SJSA1 (cell line): ENCODE measurements at places on chromosomes 13 and 19. TPM values are rescaled to one million over a fixed set of nuclear protein-coding genes. Genes with fewer than 3 reads are reported as not detected.

Gene RAB20
- total RNA-seq, result 19.3 and 24.3 TPM in 2 replicates

Gene ZNF66
- total RNA-seq, result 0.84 TPM in 1 of 2 replicates, not detected in the other

Gene PPFIA3
- 3.4 and 3.6 TPM in 2 replicates for total RNA-seq

Gene SSC5D
- not detected in 2 replicates for total RNA-seq

- no peak for DNase-seq
These were observed 24.3 kb upstream of the TNFSF14 start for GRCh38 chr19:6694147-6694815.

DNA sequence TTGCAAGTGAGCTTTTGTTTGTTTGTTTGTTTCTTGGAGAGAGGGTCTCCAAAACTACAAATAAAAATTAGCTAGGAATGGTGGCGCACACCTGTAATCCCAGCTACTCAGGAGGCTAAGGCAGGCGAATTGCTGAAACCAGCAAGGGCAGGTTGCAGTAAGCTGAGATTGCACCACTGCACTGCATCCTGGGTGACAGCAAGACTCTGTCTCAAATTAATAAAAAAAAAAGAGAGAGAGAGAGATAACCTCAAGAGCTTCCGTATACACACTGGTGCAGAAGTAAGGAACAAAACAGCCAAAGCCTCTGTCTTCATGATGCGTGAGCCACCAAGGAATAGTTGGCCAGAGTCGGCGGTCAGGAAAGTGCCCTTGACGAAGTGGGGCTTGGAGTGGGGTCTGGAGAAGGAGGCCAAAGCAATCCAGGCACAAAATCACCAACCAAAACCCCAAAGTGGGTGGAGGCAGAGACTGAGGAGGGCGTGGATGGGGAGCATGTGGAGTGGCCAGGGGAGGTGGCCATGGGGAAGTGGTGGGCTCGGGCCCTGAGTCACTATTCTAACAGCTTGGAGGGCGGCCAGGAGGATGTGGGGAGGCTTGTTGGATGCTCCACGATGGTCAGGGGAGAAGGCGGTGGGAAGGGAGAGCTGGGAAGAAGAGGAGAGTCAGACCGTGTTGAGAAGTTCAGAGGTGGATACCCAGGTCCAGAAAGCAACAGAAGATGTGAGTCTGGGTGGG is 21.2 kb upstream of the TOMM40 start:
- peak; percentile 85 for DNase-seq

DNA sequence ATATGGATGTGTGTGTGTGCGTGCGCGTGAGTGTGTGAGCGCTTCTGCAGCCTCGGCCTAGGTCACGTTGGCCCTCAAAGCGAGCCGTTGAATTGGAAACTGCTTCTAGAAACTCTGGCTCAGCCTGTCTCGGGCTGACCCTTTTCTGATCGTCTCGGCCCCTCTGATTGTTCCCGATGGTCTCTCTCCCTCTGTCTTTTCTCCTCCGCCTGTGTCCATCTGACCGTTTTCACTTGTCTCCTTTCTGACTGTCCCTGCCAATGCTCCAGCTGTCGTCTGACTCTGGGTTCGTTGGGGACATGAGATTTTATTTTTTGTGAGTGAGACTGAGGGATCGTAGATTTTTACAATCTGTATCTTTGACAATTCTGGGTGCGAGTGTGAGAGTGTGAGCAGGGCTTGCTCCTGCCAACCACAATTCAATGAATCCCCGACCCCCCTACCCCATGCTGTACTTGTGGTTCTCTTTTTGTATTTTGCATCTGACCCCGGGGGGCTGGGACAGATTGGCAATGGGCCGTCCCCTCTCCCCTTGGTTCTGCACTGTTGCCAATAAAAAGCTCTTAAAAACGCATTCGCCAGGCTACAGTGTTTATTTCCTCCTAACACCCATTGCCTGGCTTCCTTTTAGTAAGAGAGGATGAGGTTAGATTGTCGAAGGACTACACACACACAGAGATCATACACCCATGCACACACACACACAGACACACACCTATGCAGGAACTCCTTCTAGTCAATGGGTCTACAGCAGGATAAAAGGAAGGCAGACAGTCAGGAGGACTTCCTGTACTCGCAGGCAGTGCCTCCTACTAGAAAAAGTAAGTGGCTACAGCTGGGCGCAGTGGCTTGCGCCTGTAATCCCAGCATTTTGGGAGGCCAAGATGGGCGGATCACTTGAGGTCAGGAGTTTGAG is 7.1 kb downstream of the FOSB start:
- no peak for DNase-seq

DNA sequence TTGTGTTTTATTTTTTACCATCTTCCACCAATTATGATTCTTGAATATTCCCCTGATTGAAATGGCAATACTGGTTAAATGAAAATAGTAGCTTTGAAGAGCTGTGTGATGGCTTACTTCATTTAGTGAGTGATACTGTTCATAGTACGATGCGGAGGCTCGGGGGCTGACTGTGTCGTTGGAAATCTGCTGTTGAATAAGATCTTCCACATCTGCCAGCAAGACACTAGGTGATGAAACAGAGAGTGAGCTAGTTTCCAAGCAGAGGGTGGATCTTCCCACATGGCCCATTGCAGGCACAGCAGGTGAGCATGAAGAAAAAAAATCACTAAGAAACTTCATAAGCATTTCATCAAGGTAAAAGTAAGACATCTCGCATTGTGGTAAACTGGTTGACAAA is 22.5 kb downstream of the CPB2 start:
- DNase-seq, result no peak

DNA sequence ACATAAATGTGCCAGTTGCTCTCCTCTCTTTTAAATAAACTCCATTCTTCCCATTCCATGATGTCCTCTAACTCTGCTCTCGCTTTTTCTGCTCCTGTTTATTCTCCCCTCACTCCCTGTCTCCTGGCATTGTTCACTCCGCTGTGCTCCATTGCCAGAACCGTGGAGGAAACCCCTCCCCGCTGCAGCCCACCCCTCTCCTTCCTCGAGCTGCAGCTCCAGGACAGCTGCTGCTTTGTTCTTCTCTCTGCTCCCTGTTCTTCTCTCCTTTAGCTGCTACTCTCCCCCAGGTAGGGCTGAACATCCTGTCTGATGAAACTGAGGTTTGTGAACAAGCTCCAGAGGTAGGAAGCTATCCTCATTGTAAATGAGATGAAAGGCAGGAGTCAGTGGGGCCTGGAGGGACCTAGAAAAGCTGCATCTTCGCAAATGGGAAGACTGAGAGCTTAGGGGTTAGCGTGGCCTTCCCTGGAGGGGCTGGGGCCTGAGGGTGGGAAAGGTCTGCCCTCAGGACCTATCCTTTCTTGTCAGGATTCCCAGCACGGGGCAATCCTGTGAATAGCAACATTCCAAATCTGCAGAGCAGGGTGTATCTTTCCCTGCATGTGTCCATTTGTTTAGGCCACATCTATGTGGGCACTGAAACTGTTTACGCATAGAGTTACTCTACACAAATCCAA is 243.7 kb downstream of the DNAJC15 start:
- DNase-seq, result no peak

GRCh38 chr13:32707471-32707870 is 121.2 kb downstream of the PDS5B start:
- DNase-seq, result no peak

DNA sequence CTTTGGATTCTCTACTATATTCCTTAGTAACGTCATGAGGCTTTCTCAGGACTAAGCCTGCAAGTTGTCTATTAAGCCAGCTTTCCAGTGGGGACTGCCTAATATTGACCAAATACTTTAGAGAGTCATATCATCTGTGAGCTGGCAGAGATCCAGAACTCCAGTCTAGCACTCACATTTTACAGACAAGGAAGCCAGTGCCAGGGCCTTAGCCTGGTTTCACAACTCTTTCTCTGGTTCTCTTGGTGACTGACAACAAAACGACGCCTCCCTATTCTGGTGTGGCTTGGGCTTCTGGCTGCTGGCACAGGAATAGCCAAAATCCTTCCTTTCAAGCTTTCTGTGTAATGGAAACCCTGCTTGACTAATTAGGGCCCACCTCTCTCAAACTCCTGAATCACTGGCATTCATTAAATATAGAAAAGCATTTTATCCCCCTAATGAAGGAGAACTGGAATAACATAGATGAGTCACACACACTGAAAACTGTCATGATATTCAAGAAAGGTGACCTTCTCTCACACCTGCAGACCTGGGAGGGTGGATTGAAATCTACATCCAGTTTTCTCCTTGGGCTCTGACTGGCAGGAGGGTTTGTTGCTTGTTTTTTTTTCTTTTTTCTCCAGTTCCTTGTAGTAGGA is 75.2 kb upstream of the UBL3 start:
- DNase-seq, result no peak

DNA sequence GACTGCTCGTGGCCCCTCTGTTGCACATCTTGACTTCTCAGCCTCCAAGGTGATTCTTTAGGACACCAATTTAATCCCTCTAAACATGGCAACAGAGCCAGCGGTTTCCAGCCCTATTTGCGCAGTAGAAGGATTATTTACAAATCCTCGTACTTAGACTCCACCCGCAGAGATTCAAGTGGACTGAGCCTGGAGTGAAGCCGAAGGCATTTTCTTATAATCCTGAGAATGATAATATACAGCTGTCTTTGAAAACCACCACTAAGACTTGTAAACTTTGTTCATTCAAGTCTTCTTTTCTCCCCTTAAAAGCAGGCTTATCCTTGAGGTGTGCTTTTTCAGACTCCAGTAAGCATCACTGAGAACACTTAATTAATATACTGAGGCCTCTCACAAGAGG is 4.8 kb upstream of the DPRX start:
- no peak for DNase-seq

DNA sequence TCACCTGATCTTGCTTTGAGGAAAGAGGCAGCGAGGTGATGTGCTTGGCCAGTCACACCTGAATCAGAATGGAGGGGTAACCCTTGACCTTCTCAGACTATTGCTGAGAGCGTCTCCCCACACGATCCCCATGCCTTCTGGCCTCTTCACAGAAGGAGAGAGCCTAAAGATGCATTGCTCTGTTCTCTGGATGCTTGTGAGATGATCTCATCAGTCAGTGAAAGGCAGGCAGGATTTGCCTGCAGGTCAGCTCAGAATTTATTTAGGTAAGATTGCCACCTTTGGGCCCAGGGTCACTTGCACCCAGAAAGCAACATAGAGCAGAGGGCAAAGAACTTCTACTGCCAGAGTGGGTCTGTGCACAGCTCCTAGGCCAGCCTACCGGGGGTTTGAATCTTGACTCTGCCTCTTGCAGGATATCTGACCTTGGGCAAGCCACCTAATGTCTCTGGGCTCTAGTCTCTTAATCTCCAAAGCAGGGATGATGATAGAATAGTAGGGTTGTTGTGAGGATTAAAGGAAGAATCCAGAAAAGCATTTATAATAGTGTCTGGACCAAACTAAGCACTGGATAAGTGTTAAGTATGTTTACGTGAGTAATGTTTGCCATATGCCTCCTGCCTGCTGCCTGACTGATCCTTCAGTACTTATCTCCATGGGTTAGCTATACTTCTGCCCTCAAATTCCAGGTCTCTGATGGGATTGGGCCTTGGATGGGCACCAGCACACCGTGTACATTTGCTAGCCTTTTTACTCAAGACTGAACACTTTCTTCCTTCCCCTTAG is 8.4 kb upstream of the FLT1 start:
- DNase-seq, result no peak

DNA sequence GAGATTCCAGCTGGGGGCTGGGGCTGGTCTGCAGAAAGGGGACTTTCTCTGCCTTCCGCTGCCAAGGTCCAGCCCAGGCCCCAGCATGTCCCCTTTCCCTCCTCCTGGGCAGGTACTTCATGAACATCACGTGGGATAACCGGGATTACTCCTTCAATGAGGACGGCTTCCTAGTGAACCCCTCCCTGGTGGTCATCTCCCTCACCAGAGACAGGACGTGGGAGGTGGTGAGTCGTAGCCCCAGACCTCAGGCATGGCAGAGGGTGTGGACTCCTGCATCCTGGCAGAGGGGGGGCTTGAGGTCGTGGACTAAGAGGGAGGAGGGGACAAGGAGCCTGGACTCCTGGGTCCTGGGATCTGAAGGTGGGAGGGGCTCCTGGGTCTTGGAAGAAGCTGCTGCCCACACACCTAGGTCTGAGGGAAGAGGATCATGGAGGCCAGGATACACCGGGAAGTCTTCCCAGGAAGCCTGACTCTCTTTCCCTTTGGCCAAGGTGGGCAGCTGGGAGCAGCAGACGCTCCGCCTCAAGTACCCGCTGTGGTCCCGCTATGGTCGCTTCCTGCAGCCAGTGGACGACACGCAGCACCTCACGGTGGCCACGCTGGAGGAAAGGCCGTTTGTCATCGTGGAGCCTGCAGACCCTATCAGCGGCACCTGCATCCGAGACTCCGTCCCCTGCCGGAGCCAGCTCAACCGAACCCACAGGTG is 20.6 kb downstream of the GRIN2D start:
- no peak for DNase-seq

- no peak for DNase-seq
These were observed 912 bp downstream of the SSC5D start for GRCh38 chr19:55488986-55489710.

DNA sequence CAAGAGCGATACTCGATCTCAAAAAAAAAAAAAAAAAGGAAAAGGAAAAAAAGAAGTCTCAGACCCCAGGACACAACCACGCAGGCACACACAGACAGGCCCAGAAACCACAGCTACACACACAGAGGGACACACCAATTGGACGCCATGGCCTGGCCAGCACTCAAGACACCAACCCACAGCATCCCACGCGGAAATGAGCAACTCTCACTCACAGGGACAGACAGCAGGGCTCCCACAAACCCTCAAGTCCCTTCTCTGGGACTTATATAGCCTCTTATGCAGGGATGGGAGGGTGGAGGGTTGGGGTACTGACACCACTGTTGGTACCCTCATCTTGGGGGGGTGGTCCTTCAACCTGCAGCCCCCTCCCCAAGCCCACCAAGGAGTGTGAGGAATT is 5.9 kb downstream of the NOTCH3 start:
- DNase-seq, result no peak

DNA sequence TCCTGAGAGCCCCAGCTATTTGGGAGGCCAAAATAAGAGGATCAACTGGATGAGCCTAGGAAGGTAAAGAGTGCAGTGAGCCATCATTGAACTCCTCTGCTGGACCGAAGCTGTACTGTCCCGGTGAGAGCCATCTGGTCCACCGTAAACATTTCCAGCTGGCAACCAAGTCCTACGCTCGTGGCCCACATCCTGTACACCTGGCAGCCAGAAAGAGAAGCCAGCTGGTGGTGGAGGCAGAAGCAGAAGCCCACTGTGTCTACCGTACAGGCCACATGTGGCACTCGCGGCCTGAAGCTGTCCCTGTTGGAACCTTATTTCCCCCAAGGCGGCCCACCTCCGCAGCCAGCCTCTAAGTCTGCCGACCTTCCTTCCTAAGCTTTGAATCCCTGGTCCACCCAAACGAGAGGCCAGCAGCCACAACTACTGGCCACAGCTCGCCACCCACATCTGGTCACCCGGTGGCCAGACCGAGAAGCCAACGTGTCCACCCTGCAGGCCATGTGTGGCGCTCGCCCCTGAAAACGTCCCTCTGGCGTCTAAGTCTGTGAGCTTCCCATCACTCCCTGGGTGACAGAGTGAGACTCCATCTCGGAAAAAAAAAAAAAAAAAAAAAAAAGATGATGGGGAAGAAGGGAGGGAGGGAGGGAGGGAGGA is 14.2 kb upstream of the ZNF91 start:
- DNase-seq, result no peak

- DNase-seq, result no peak
These were observed 13.0 kb downstream of the SLC8A2 start for GRCh38 chr19:47458672-47459071.
